ENCODE measurements at places on chromosomes 2 and 18.

GRCh38 chr2:30060562-30060961 is 86.2 kb upstream of the YPEL5 start:
- DNase-seq = no peak

DNA sequence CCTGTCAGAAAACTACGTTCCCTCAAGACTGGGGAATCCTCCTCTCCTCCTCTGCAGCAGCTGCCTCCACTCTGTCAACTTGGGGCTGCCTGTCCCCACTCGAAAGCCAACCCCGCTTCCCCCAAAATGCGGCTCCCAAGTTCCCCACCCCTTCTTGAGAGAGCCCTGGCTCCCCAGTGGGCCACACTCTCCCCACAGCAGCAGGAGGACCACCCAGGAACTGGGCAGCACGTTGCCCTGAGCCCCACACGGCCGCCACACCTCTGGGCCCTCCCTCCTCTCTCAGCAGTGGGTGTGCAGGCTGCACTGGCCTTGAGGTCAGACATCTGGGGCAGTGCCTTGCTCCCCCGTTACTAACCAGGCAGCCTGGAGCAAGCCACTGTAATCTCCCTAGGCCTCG is 9.6 kb upstream of the TEX51 start:
- no peak for DNase-seq

- DNase-seq = no peak
Observed at GRCh38 chr2:207151048-207151447, 14.7 kb downstream of the KLF7 start.

DNA sequence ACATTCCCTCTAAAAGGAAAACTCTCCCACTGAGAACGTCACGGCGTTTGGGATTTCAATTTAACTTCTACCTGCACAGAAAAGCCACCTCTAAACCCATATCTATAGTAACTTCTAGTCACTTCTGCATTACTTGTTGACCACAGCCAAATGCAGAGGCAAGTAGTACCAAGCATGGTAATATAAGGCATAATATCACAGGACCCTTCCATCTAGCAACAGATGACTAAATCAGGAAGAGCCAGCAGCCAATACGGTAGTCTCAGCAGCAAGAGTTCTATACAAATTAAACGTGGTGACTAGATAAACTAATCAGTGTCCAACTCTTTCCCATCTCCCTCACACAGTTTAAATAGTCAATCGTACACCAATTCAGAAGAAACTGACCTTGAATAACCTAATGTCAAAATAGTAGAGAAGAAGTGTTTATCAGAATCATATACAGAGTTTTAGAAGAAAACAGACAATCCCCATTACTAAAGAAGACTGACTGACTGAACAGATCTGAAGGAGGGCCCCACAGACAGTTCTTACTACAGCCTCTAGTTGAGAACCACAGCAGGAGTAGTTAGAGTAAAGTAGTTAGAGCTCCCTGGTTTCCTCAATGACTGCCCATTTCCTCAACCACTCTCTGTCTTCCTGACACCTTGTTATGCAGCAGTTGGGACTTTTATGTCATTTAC is 30.0 kb downstream of the MEMO1 start:
- DNase-seq = no peak

GRCh38 chr2:88837511-88838160 is 146.2 kb downstream of the RPIA start:
- no peak for DNase-seq

GRCh38 chr2:24362253-24362652 is 1.9 kb upstream of the ITSN2 start:
- no peak for DNase-seq

GRCh38 chr2:233773854-233774253 is 4.3 kb upstream of the MROH2A start:
- DNase-seq = no peak

DNA sequence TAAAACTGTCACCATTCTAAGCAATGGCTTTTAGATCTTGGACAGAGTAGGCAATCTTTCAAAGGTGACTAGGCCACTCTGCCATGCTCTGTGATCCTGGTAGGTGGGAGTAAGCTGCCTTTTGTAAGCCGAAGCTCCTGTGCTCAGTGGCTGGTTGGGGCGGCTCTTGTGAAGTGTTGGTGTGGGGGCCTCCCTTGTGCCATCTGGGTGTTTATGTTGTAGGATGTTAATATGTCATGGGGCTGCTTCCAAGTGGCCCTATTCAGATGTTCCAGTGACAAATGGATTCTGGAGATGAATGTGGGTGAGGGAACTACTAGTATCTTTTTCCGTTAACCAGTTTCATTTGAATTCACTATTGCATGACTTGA is 116.8 kb upstream of the SPRED2 start:
- no peak for DNase-seq

- DNase-seq = no peak
Observed at GRCh38 chr18:2984091-2984490, 28.9 kb downstream of the LPIN2 start.

- no peak for DNase-seq
Observed at GRCh38 chr2:117714745-117715417, 99.6 kb upstream of the DDX18 start.

DNA sequence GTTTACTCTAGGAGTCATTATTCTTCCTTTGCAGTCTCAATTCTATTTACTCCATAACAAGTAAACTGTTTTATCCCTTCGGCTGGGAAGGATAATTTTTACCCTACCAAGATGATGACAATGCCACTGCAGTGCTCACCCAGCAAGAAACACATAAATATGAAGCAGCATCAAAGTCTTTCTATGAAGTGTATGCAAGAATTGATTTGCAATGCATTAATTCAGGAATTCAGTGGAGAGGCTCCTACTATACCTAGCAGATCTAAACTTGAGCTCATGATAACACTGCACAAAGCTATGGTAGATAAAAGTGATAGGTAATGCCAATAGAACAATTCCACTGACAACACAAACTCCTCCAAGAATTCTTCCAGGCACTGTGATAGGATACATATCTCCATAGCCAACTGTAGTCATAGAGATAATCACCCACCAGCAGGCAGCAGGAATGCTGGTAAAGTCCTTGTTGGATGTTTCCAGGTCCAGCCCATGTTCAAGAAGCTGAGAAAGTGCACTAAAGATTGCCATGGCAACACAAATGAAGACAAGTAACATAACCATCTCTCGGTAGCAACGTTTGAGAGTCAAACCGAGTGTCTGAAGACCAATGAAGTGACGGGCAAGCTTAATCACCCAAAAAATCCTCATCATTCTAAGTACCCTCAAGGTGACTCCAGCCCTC is 49.9 kb downstream of the KCNG3 start:
- no peak for DNase-seq

DNA sequence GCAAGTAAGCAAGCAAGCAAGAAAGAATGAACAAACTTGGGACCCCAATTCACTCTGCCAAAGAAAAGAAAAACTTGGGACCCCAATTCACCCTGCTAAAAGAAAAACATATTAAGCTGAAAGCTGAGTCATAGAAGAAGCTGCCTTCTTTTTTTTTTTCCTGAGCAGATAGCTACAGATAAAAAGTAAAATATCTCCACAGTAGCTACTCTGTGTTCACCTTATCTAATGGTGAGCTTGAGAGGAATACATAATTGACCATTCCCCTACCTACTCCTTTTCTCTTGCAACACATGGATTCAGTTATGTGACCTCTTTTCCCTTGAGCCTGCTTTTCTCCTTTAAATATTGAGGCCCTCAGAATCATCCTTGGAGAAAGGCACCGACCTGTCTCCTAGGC is 63.0 kb downstream of the MCFD2 start:
- DNase-seq = no peak

- no peak for DNase-seq
Observed at GRCh38 chr2:85111819-85112281, 21.3 kb upstream of the TCF7L1 start.

DNA sequence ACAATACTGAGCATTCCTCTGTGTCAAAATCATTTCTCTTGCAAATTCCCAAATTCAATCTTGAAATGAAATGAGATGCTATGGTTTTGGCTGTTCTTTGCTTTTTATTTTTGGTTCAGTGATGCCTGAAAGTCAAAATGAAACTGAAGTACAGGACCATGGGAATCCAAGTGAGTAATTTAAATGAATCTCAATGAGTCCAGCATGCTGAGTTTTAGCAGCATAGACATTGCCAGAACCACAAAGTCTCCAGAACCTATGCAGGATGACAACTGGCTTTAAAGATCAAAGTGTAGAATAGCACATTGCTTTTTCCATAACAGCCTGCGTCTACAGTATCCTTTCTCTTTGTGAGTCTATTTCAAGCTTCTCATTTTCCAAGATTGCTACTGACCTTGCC is 1050.7 kb upstream of the PIK3C3 start:
- DNase-seq = no peak

- no peak for DNase-seq
Observed at GRCh38 chr2:42266236-42266635, 94.8 kb downstream of the COX7A2L start.
